HFFc6 (cell line): ENCODE measurements at places on chromosomes 13 and 19.

DNA sequence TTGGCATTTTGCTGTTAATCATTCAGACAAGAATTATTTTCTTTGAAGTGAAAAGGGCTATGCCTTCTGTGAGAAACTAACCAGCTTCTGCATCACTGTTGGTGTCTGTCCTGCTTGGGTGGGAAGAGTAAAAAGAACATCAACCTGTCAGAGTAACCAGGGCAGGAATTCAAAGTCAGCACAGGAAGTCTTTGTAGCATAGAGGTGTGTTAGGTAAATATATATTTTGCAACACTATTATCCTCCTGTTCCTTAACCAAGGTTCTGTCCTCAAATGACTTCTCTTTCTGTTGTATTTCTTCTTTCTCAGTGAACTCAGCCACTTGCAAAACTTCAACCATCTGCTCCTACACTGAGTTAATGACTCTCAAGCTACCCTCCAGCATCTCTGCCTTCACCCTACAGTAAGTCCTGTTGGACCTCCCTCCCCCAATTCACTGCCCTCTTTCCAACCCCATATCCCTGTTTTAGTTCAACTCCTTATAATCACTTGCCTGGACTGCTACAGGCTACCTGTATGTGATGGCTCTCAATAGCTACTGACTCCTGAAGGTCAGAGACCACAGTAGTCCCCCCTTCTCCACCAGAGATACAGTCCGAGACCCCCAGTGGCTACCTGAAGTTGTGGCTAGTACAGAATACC is 49.9 kb downstream of the SMAD9 start:
- DNase-seq = no peak

- no peak for DNase-seq
Observed at GRCh38 chr19:35946203-35946602, 10.0 kb downstream of the LRFN3 start.

GRCh38 chr19:39740395-39740794 is 2.6 kb upstream of the CLC start:
- no peak for DNase-seq

GRCh38 chr19:56294549-56294948 is 20.1 kb downstream of the ZSCAN5A start:
- no peak for DNase-seq

DNA sequence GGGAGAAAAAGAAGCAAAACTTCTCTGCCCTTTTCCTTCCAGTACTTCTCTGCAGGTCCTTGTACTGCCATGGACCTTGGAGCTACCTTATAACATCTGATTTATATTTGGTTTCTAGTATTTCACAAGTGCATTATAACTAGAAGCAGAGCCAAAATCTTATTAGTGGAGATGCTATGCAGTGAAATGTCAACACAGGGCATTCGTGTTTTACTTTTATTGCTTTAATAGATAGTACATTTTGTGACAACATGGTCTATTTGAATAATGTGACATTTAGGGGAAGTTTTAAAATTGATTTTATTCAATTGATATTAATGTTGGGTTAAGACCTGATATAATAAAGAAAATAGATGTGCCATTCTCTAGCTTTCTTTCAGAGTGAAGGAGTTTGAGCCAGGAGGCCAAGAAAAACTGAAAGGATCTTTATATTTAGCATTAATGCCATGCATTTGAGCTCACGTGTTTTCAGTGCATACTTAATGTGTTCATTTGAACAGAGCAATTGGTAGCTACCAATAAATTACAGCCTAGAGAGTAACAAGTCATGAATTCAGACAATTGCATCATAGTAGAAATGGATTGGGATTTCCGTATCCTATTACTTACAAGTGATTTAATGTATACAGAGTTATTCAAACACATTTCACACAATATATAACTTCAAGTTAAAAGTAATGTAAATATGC is 863.8 kb downstream of the GPC5 start:
- no peak for DNase-seq

DNA sequence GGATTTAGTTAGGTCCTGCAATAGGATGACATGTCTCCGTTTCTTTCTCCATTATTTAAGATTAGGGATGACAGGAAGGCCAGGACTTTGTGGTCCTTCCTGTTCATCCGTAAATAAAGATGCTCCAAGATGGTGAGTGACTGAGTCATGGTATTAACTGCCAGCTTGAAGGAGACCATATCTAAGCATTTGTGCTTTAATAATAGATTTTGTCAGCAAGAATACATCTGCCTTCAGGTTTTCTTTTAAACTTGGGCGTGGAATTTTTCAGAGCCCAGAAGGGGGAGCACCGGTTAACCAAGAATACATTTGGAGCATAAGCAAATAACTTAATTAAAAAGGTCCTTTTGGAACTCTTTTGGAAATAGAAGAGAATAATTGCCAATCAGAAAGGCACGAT is 68.2 kb downstream of the ARHGAP35 start:
- DNase-seq = peak; percentile 40

- DNase-seq = no peak
Observed at GRCh38 chr13:92959790-92960189, 266.8 kb upstream of the GPC6 start.

DNA sequence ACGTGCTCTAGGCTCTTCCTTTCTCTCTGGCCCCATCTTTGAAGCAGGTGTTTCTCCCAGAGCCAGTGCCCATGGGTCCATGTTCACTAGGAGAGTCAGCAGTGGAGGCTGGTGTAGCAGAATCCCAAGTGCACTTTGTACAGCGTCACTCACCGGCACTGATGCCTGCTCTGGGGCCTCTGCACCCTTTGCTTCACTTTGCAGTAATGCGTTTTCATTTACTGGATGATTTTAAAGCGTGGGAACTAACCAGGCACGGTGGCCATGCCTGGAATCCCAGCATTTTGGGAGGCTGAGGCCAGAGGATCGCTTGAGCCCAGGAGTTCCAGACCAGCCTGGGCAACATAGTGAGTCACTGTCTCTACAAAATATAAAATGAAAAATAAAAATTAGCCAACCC is 30.7 kb downstream of the SLC25A42 start:
- no peak for DNase-seq
